T-helper 9 cell (primary cell): ENCODE measurements at places on chromosomes 13 and 19.

- DNase-seq, result no peak
These were observed 25.1 kb downstream of the ATP4B start for GRCh38 chr13:113632706-113633484.

- DNase-seq, result no peak
These were observed at the start of gene CABP5 for GRCh38 chr19:48043675-48044258. Gene CABP5, minus strand, starts transcription at chr19:48044079. Its CDS starts 157 bp downstream, at chr19:48043922.

GRCh38 chr13:23488442-23488841, 54.9 kb upstream of the SACS start:
- DNase-seq, result no peak

GRCh38 chr19:56101746-56102535, 19.2 kb downstream of the ZNF787 start:
- DNase-seq, result no peak

GRCh38 chr13:112457485-112457884, 81.3 kb downstream of the SPACA7 start:
- no peak for DNase-seq

DNA sequence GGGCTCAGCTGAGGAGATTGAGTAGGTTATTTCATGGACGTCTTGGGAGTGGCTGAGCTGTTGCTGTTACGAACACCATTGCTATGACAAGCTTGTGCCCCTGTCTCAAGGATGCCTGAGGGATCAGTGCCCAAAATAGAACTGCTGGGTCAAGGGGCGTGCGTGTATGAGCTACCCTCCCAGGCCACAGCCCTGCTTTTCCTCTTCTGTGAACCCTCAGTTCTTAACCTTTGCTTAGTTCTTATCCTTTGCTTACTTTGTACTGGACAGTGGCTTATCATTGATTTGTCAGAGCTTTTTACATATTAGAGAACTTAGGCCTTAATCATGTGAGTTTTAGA, 9.0 kb downstream of the ARHGAP45 start:
- no peak for DNase-seq

DNA sequence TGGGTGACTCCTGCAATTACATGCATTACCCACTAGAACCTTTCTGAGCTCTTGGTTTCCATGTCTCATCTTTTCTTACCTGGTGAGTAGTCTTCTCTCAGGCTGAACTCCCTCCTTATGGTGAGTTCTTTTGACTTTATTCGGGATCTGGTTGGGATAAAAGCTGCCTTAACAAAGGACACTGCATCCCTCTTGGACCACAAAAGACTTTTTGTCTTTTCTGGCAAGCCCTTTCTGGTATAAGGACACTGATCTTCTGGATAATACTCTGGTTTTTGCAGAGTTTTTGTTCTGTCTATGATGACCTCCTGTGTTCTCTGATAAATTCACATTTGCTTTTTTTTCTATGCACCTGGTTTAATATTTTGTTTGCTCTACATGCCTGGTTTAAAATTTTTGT, 66.7 kb downstream of the SLITRK1 start:
- DNase-seq, result no peak

- DNase-seq, result no peak
These were observed 2.5 kb downstream of the FTL start for GRCh38 chr19:48967346-48968178.

- DNase-seq, result no peak
These were observed 16.4 kb downstream of the FPR3 start for GRCh38 chr19:51811344-51811743.

- DNase-seq, result no peak
These were observed 1.3 kb downstream of the ZNF134 start for GRCh38 chr19:57615346-57615745.

DNA sequence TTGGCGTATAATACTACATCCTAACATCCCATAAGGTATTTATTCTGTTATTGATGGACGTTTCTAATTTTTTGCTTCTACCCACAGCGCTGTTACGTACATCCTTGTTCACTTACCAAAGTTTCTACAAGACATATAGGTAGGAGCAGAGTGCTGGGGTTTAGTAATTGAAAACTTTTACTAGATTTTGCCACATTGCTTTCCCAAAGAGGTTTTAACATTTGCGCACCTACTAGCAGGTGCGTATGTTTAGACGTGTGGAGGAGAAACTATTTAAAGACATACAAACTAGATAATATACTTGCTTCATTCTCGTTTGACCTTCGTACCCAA, 559 bp upstream of the RPL21 start:
- no peak for DNase-seq

DNA sequence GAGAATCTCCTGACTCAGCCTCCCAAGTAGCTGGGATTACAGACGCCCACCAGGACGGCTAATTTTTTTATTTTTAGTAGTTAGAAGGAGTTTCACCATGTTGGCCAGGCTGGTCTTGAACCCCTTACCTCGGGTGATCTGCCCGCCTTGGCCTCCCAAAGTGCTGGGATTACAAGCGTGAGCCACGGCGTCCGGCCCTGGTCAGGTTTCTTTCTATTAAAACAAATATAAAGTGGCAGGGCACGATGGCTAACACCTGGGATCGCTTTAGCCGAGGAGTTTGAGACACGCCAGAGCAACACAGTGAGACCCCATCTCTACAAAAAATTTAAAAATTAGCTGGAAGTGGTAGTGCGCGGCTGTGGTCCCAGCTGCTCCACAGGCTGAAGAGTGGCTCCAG, 1.5 kb upstream of the MED25 start:
- no peak for DNase-seq
